ENCODE measurements at places on chromosomes 1 and 21.

GRCh38 chr1:14140831-14141401, 440.9 kb downstream of the PRDM2 start:
- DNase-seq = peak; percentile 71

DNA sequence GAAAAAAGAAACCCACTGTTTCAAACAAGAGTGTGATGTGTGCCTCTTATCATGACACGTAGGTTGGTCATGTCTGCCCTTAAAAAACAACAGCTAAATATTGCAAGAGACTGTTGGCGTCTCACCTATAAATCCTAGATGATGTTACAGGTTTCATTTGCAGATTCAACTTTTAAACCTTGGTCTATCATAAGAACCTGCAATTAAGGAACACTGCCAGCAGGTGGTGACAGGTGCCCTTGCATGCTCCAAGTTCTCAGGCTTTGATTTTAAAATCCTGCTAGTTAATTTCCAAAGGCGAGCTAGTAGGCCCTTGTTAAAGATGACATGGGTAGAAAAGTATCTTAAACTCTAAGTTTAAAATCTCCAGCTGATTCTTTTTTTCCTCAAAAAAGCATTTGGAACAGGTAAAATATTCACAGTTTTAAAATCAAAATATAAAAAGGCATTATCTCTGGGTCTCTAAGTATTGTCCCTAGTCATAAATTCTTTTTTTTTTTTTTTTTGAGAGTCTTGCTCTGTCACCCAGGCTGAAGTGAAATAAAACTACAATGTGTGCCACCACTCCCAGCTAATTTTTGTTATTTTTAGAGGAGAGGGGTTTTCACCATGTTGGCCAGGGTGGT, 39.1 kb downstream of the CLSTN1 start:
- DNase-seq = peak; percentile 23

DNA sequence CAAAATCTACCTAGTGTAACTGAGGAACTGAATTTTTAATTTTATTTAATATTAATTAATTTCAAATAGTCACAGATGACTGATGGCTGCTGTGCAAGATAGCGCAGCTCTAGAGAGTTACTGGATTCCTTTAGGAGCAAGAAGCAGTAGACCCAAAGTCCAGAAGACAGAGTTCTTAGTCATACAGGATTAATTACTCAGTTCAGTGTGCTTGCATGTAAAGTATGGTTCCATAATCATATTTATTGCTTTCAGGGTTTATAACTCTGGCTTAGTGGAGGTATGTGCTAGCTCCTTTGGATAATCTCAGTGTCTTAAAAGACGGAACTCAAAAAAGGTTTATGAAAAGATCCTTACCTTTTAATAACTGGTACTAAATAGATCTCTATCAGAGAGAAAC, 17.4 kb downstream of the CEPT1 start:
- DNase-seq = no peak

DNA sequence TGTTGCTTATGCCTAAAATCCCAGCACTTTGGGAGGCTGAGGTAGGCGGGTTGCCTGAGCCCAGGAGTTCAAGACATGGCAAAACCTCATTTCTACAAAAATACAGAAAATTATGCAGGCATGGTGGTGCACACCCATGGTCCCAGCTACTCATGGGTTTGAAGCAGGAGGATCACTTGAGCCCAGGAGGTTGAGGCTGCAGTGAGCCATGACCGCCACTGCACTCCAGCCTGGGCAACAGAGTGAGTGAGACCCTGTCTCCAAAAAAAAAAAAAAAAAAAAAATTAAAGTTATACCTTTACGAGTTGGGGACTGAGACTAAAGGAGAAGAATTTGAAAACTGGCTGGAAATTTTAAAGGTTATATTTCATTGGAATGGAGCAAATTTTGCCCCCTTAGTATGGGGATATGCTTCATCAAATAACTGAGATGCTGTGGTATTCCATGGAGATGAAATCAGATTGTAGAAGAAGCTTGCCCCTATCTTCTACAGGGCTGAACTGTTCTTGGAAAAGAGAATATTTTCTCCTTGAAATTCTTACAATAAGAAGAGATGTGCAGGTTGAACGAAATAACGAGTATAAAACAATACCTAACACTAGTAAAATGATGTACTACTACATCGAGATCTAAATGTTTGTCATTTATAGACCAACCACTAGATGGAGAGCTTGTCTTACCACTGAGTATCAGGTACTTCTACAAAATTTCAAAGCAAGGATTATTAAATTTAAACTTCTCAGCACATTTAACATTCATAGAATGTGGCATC, 34.9 kb upstream of the SCYL3 start:
- DNase-seq = peak; percentile 44

Data from hindlimb muscle (tissue), 1 donor.